ENCODE measurements at places on chromosomes 16 and 17. TPM values are rescaled to one million over a fixed set of nuclear protein-coding genes. Genes with fewer than 3 reads are reported as not detected.

Gene C16orf74
- total RNA-seq = 2.4 TPM

Gene PHOSPHO1
- total RNA-seq = not detected

Gene KCNJ2
- total RNA-seq = not detected

GRCh38 chr17:67431249-67432015 lies 54.4 kb downstream of the PITPNC1 start:
- no peak for DNase-seq
